ENCODE measurements at places on chromosomes 16 and 17.

DNA sequence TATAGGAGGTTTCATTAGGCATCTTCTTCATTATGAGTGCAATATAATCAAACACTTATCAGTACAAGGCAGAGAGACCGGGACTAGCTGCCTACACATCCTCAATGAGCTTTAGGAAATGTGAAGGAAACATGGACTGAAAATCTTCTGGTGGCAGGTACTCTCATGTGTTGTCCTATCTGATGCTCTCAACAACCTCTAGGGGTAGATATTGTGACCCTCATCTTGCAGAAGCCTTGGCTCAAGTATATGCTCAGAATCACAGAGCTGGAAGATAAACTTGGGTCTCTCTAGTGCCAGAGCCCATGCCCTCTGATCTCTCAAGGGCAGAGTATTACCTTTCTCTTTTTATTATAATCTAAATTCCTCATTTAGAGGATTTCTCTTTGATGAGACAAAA lies 181.6 kb upstream of the C17orf78 start:
- no peak for DNase-seq

GRCh38 chr16:2778630-2778958 lies 1.5 kb upstream of the ELOB start:
- DNase-seq, result no peak

DNA sequence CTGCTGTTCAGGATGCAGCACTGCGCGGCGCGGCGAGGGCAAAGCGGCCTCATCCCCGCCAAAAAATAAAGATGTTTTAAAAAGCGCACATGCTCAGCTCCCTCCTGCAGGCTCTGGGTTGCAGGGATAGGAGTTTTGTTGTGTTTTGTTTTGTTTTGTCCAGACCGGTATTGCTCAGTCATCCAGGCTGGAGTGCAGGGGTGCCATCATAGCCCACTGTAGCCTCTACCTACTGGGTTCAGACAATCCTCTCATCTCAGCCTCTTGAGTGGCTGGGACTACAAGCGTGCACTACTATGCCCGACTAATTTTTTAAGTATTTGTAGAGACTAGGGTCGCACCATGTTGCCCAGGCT lies 636 bp downstream of the WWOX start:
- no peak for DNase-seq

- no peak for DNase-seq
Observed at GRCh38 chr17:61343576-61343975, 56.1 kb upstream of the TBX2 start.

DNA sequence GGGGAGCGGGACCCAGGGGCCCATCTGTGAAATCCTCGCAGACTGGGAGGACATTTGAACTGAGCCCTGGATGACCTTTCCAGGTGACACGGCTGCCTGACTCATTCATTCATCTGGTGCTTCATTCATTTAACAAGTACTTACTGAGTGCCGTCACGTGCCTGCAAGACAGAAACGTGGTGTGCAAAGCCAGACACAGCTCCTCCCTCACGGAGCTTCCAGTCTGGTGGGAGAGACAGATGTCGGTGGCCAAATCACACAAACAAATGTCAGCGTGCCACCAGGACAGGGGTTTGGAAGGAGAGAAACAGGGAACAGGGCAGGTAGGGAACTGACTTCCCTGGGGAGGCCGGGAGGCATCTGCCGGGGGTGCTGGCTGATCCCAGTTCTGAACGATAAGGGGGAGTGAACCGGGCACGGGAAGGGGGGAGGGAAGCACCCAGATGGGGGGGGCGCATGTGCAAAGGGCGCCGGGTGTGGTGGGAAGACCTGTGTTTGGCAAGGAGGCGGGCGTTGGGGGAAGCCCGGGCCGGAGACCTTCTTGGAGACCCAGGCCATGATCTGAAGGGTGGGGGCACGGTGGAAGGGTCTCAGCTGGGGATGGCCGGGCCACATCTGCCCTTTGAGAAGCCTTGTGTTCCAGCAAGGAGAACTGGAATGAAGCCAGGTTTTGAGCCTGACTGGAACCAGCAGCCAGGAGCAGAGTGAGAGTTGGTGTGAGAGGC lies 93.6 kb upstream of the CIBAR2 start:
- no peak for DNase-seq

DNA sequence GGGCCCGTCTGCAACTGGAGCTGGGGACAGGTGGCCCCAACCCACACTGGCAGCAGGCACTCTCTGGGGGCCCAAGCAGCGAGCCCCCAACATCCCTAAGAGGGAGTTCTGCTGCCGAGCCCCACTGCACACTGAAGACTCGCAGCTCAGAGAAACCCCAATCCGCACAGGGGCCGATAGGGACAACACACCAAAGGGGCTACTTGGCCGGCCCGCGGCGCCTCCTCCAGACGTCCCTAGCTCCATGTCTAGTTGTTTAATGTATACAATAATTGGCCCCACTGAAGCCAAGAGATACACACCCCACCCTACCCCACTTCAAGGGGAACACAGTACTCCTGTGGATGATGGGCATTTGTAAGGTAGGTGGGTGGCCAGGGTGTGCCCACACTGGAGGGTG lies 62.7 kb downstream of the ZNF423 start:
- no peak for DNase-seq

- no peak for DNase-seq
Observed at GRCh38 chr17:81556175-81556691, 4.1 kb upstream of the FAAP100 start.

DNA sequence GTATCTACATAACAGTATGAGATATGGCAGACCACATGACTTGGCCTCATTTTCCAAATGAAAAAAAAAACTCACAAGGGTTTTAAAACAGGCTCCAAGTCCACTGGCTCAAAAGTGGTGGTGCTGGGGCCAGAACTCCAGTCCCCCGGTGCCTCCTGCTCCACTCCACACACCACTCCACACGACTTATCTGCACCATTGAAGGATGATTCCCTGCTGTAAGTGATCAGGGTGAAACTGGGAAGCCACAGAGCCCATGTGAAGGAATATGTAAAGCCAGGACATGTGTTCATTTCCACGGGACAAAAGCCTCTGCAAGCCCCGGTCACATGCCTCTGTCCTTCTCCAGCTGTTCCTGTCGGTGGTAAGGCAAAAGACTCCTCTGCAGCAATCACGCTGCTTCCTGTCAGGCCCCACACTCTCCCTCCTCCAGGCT lies 97.2 kb downstream of the ZNF18 start:
- DNase-seq, result no peak

DNA sequence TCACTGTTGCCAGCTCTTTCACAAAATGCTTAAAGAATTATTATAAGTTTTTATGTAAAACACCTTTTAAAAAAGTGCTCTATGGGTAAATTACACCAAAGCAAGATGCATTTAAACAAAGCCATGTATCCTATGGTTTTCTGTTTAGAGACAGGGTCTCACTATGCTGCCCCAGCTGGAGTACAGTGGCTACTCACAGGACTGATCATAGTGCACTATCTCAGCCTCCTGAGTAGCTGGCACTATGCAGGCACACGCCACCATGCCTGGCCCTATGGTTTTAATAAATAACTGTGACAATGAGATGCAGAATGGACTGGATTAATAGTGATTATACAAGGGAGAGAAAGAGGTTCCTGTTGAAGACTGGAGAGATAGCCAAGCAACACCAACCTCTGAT lies 40.2 kb downstream of the SPOP start:
- no peak for DNase-seq

DNA sequence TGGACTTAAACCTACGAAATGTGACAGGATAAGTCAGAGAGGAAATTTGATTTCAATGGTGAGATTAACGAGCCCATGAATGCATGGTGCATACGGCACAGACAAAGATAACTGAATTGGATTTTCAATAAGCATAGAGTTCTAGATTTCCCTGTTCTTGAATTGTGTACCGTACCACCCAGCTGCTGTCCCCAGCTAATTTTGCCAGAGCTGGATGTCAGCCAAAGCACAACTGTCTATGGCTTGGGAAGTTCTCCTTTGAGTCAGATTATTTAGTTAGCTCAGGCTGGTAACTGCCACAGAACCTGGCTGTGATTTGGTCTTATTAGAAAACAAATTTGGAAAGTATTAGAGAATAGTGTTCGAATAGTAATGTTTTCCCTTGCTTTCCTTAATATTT lies 143.1 kb downstream of the CDH13 start:
- no peak for DNase-seq

DNA sequence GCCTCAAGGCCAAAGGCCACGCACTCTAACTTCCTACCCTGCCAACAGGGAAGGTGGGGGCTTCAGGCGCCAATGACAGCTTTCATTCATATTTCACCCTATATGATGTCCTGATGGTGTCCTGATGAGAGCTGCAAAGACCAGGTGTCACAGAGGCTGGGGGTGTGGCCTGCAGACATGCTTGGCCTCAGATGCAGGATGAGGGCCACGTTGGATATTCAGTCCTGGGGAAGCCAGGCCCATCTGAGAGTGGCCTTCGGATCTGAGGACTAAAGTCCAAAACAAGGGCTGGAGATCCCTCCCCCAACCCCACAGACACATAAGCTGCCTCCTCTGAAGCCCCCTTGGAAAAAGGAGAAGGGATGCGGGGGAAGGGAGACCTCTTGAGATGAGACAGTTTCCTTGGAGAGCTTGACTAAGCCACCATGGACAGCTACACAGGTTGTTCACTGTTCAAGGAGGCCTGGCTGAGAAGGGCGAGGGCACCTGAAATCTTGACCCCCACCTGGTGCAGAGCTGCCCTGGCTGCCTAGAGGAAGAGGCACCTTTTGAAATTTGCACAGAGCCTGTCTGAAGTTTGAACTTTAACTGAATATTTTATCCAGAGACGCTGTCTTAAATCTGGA lies 24.3 kb upstream of the GSG1L start:
- no peak for DNase-seq

GRCh38 chr16:20942256-20942655 lies 41.7 kb downstream of the LYRM1 start:
- DNase-seq, result no peak

- no peak for DNase-seq
Observed at GRCh38 chr16:84227548-84227947, 12.3 kb downstream of the KCNG4 start.

GRCh38 chr17:13460261-13461000 lies 141.3 kb downstream of the HS3ST3A1 start:
- no peak for DNase-seq

DNA sequence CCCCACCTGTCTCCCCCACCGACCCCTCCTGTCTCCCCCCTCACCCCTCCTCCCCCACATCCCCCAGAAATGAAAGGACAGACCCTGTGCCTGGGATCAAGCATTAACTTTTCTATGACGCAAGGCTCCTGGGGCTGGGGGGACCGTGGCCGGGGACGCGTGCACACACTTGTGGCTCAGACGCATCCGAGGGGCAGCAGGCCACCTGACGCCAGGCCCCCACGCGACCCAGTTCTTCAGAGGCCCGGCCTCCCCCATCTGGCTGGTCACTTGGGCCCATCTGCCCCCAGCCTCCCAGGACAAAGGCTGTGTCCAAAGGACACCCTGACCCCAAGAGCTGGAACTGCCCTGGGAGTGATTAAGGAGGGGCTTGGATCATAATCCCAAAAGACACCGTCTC lies 14.0 kb upstream of the PVALEF start:
- DNase-seq, result no peak

Data from liver (tissue), 10 donors.